ENCODE measurements at places on chromosomes 5 and 9. TPM values are rescaled to one million over a fixed set of nuclear protein-coding genes. Genes with fewer than 3 reads are reported as not detected.

GRM6 gene
- not detected for total RNA-seq

- no peak for DNase-seq
Measured at GRCh38 chr5:148735301-148735835, 81.0 kb upstream of the HTR4 start.

DNA sequence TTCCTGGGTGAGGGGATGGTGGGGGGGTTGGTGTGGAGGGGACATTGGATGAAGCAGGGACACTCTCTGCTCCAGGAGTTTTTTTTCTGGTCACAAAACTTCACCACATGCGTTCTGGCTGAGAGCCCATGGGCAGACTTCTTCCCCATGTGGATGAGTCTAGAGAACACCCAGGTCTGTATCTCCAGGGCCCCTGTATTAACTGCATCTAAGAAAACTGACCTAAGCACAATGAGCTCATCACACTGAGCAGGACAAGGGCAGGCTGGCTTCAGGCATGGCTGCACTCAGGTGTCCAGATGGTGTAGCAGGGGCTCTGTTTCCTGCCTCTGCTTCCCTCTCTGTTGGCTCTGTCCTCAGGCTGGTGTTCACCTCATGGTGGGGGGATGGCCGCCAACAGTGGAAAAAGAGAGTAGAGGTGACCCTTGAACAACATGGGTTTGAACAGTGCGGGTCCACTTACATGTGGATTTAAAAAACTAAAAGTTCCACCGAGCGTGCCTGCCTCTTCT lies 85.3 kb upstream of the STC2 start:
- DNase-seq, result no peak

GRCh38 chr9:128912270-128912853 lies 8.4 kb upstream of the PHYHD1 start:
- no peak for DNase-seq

RPS23 gene
- total RNA-seq, result 2,255 TPM

GRCh38 chr5:32029261-32029660 lies 144.9 kb downstream of the GOLPH3 start:
- DNase-seq, result no peak

GRCh38 chr9:14148501-14149103 lies 165.3 kb downstream of the NFIB start:
- no peak for DNase-seq

DNA sequence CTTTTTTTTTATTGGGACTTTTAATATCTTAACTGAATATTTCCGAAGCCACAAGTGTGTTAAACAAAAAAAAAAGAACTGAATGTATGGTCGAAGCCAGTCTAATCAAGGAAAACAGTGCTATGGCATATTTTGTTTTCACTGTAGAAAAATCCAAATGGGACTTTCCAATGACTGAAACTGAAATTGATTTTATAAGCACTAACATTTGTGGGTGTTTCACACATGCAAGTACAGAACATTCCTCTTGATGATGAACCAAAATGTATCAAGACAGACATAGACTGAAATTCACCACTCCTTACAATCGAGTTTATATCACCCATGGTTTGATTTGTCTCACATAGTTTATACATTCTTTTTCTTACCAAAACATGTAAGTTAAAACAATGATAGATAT lies 1026.8 kb downstream of the CDH18 start:
- no peak for DNase-seq

DNA sequence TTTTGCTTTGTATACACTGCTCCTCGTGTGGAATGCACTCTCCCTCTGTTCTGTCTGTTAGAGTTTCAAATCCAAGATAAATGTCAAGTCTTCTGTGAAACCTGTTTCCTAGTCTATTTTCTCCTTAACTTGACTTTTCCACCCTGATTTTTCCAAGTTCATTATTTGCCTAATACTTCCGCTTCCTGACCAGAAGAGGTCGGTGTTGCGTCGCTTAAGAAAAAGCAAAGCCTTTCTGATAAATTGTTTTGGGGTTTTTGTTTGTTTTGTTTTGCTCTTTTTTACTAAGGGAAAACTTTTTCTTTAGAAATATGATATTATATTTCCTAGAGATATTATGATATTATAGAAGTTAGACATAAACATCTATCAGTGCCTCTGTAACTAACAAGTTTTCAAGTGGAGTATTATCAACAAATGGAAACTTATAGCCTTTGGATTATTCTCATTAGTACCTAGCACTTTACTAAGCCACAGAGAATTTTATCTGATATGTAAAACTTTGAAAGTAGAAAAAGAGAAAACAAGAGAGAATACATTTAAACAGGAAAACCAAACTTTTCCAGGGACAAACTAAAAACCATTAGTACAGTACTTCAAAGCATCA lies 55.8 kb downstream of the PHAX start:
- DNase-seq, result no peak

GARIN3 gene
- total RNA-seq, result not detected

WDR38 gene
- 1.9 TPM for total RNA-seq

DNA sequence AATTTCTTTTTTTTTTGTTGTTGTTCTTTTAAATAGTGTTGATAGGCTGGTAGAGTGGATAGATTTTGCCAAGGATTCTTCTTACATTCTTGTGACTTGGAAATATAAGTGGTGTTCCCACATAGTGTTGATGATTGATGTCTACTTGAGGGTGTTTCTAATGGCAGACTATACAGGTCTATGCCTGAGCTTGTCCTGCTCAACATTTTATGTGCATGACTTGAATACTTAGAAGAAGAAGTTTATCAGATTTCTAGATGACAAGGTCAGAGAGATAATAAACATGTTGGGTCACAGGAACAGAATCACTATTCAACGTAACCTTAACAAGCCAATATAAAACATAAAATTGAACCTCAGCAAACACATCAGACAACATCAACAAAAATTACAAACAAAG lies 24.2 kb downstream of the XRCC4 start:
- no peak for DNase-seq

GRCh38 chr9:110744715-110745384 lies 76.3 kb downstream of the MUSK start:
- DNase-seq, result peak; percentile 51

DNA sequence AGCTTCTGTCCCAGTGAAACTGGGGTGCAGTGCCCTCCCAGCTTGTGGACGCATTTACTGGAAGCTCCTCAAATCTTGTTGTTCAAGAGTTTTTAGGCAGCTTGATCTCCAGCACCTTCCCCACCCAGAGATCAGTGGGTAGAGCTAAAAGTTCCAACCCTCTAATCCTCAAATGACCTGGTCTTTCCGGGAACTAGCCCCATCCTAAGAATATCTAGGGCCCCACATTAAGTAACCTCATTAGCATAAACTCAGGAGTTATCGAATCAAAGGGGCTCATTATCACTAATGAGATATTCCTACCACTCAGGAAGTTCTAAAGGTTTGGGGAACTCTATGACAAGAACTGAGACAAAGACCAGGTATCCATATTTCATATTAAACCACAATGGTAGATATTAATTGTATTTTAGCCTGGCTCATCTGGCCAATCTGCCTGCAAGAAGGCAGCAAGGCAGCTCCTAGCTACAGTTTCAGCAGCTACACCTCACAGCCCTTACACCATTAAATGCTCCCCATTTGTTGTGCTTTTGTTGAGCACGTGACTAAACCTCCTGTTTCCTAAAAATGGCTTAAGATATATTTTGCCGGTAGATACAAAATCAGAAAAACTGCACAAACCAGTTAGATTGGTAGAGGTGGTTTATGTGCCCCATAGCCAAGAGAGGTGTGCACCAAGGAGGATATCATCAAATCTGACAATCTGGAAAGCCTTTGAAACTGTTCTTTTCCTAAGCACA lies 24.6 kb upstream of the SLC22A5 start:
- no peak for DNase-seq

IL9 gene
- total RNA-seq, result not detected

- DNase-seq, result no peak
Measured at GRCh38 chr5:62707131-62707530, 128.5 kb downstream of the LRRC70 start.
